ENCODE measurements at places on chromosomes 4 and X. TPM values are rescaled to one million over a fixed set of nuclear protein-coding genes. Genes with fewer than 3 reads are reported as not detected.

Gene ZMAT1
- total RNA-seq, result 3.6 TPM

GRCh38 chr4:94364527-94364926 is 21.9 kb upstream of the HPGDS start:
- no peak for DNase-seq

Gene CFAP47
- 0.59 TPM for total RNA-seq

DNA sequence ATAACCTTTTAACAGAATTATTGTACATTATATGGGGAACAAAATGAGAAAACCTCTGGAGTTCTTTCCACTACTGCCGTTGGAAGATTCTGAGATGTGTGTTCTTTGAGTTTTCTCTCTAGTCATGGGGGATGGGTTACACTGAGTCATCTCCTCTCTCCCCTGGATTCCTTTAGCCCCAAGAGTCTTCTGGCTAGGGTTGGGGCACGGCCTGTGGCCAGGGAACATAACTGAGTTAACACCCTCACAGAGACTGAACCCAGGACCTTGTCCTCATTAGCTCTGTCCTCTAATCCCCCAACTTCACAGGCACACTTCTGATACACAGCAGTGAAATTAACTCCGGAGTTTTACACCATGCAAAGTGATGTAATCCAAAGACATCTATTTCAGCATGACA is 142.3 kb upstream of the F9 start:
- DNase-seq, result no peak

GRCh38 chr4:15366721-15367120 is 61.1 kb upstream of the C1QTNF7 start:
- DNase-seq, result no peak

GRCh38 chr4:123232439-123232838 is 164.2 kb upstream of the SPRY1 start:
- no peak for DNase-seq

DNA sequence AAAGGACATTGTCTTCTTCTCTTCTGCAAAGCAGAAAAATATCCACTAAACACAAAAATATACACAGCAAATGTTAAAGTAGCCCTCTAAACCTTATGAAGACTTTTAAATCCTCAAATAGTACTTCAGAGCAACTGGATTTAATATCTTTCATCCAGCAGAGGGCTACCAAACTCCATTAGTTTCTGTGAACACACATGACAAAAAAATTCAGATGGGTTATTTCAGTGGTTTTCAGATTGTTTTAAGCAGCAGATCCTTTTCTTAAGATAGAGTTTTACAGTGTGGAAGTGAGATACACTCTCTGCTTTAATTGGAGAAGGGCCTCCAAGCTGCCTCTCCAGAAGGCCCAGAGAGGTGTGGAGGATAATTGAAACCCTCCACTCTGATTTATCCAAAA is 56.7 kb downstream of the ANK2 start:
- DNase-seq, result no peak

GRCh38 chrX:15143050-15143824 is 126.6 kb downstream of the ASB9 start:
- DNase-seq, result peak; percentile 22

DNA sequence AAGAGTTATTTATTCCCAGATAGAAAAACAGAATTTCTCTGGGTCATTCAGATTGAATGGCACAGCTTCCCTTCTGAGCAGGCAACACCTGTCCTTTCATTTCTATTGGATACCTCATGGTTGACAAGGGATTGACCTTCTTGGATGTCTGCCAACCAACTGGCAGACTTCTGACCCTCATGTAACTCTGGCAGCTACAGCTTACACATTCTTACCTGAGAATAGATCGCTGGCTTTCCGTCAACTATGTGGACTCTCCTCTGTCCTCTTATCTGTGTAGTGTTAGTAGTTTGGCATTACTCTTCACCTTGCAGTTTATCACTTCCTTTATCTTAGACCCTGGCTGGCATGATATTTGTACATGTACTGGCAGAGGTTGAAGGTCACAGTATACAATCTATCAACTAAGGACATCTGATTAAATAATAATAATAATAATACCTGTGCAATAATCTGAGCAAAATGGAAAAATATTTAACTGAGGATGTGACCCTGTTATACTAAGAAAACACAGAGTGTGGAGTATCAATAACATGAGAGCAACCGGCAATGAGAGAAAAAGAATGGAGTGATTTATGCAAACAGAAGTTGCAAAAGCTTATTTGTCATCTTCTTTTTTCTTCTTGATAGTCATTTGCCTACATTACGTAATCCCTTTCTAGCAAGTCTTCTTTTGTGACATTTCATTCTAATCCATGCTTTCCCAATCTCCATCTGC is 1118.2 kb downstream of the ARAP2 start:
- DNase-seq, result no peak

GRCh38 chr4:108113229-108113628 is 55.5 kb downstream of the LEF1 start:
- DNase-seq, result no peak

Gene CXCL10
- not detected for total RNA-seq

Gene TEX13A
- not detected for total RNA-seq

Gene SEC31A
- total RNA-seq, result 458 TPM

Gene L1CAM
- not detected for total RNA-seq

GRCh38 chr4:186900984-186901383 is 177.3 kb upstream of the FAT1 start:
- no peak for DNase-seq

DNA sequence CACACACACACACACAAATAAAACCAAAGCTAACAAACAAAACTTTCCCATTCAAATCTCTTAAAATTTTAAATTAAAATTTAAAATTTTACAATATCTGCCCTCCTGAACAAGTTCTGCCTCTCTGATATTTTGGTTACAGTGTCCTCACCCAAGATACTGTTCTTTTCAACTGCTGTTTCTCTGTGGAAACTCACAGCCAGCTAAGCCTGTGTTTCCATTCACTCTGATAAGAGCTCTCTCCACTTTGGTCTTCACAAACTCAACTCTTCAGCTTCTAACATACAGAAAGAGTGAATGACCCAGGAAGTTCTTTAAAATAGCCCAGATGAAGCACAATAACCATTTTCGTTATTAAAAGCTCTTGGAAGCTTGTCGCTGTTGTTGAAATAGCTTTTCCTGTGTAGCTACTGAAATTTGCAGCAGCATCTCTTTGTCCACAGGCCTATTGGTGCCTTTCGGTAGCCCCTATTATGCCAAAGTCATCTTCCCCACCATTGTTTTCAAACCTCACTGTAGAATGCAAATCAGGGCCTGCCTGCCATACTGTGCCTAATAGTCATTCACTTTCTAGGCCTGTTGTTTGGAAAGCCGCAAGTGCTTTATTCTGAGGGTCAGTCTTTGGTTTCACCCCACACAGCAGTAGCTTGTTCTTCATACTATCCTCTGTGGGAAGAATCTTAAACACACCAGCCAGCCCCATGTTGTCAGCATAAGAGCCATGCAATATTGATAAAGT is 19.4 kb downstream of the INPP4B start:
- DNase-seq, result no peak

GRCh38 chr4:112897543-112897942 is 151.9 kb upstream of the ANK2 start:
- no peak for DNase-seq

DNA sequence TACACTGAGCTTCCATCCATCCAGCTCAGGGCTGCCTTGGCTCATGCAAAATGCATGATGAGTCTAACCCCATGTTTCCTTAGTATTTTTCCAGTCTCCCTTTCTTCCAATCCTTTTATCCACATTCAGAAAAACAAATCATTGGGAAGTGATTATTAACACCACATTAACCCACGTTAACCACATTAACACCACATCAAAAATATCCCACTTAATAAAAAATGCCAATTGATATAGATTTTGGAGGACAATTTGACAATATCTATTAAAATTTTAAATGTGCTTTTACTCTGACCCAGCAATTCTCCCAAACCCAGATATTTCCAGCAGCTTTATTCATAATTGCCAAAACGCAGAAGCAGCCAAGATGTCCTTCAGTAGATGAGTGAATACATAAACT is 75.6 kb upstream of the SRD5A3 start:
- DNase-seq, result no peak

Gene EDA2R
- 9.8 TPM for total RNA-seq

Gene IGSF1
- total RNA-seq, result not detected

Gene ENOPH1
- total RNA-seq, result 30.3 TPM
